ENCODE measurements at places on chromosomes 6 and 20.

GRCh38 chr6:156016186-156016976 lies 560.7 kb upstream of the NOX3 start:
- DNase-seq, result no peak

- DNase-seq, result no peak
Observed at GRCh38 chr6:134984821-134985220, 34.9 kb upstream of the ALDH8A1 start.

GRCh38 chr6:159687341-159687740 lies 5.7 kb downstream of the SOD2 start:
- DNase-seq, result no peak

DNA sequence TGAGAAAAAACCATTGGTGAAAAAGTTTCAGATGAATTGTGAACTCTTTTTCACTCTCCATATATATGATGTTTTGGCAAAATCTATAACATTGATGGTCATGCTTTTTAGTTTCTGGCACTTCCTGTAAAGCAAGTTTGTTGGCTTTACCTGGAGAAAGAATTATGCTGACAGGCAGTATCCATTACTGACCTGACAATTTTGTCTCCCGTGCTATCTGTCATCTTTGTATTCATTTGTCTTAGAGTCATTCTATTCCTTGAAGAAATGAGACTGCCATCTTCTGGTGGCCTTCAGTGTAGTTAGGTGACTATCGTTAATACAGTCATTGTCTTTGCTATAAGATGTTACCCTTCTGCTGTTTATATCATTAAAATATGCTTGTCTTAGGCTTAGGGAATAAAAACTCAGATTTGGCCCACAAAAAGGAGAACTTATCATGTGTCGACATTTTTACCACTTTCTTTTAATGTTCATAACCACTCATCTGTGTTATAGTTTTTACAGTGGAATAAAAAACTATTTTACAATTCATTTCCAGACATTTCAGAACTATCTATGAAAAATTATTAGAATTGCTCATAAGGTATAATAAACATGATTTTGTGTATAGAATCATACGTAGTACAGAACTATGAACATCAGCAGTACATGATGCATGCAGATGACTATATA lies 707.0 kb downstream of the EPM2A start:
- peak; percentile 31 for DNase-seq

DNA sequence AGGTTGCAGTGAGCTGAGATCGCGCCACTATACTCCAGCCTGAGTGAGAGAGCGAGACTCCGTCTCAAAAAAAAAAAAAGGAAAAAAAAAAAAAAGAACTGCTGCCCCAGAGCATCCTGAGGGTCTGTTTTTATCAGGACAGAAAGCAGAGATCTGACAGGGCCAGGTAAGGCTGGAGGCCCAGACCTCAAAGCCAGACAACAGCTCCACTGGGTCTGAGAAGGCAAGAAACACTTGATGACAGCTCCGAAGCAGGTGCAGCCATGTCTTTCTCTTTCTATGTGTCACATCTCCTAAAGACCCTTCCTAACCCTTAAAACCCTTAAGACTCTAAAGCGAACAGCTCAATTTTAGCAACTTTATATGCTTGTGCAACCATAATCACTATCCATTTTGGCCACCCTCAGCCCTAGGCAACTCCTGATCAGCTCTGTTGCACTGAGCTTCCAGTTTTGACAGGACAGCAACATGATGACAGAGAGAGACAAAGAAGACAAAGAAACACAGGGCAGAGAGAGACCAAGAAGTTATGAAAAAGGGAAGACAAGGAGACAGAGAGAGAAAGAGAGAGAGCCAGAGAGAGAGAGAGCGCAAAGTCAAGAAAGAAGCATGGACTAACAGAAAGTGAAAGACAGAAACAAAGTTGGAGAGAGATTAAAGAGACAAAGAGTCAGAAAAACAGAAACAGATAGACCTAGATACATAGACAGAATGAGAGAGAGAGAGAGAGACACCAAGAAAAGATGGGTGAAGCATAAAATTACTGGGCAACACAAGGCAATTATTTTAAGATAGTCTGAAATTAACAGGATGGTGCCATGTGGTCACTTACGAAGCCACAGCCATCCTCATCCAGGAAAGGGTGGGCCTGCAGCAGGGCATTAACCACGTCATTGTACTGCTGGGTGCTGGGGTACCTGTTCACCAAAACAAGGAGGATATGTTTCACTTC lies 39.2 kb downstream of the SAMD3 start:
- no peak for DNase-seq

- DNase-seq, result no peak
Observed at GRCh38 chr6:107807196-107807811, 16.8 kb downstream of the SCML4 start.

DNA sequence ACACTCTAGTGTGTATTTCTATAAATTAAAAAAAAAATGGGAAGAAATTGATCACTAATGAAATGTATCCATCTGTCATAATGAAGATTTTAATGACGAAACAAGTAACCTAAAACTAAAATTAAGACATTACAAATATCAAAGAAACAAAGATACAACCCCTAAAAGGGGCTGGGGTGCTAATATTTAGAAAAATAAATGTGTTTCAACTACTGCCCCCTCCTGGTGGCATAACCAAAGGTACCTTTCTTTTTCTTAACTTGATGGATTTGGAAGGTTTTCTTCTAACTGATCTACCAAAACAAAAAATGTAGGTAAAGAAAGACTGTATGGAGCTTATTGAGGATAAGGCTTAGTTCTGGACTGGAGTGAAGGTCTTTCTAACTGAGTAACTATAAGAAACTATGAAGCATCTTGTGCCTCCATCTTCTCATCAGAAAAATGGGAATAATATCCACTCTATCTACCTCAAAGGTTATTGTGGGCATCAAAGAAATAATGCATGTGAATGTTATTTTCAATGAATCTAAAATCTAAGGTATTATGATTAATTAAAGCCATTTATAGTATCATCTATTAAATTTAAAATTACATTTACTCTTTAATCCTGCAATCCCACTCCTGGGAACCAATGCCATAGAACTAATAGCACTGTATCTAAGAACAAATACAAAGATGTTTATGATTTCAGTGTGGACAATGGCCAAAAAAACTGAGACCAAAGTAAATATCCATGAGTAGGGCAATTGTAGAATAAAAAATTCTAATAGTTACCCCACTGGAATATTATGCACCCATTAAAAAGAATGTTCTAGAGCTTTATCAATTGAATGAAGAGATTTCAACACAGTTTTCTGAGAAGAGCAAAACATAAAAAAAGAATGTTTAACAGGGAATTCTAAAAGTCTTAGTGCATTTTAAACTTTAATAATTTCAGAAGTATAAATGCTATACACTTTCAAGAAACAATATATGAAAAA lies 117.2 kb downstream of the BACH2 start:
- DNase-seq, result no peak

- DNase-seq, result no peak
Observed at GRCh38 chr6:161696801-161697200, 422.9 kb upstream of the AGPAT4 start.

- no peak for DNase-seq
Observed at GRCh38 chr6:135675026-135675425, 176.5 kb upstream of the PDE7B start.

- DNase-seq, result no peak
Observed at GRCh38 chr20:15642676-15643075, 930.6 kb downstream of the KIF16B start.

- peak; percentile 53 for DNase-seq
Observed at GRCh38 chr20:4956200-4956810, 45.0 kb downstream of the SLC23A2 start.

Measured in GM10248 (cell line).